ENCODE measurements at places on chromosomes 1 and 21. TPM values are rescaled to one million over a fixed set of nuclear protein-coding genes. Genes with fewer than 3 reads are reported as not detected.

The S100A2 gene
- not detected for polyA plus RNA-seq

The SH2D1B gene
- 5.9 TPM for polyA plus RNA-seq

The IRF6 gene
- polyA plus RNA-seq: 0.49 TPM

The BSND gene
- polyA plus RNA-seq: not detected

The RSPH1 gene
- not detected for polyA plus RNA-seq

The B3GALT2 gene
- polyA plus RNA-seq: 0.07 TPM

The INSRR gene
- not detected for polyA plus RNA-seq

The SON gene
- polyA plus RNA-seq: 412 TPM

All from naive thymus-derived CD8-positive, alpha-beta T cell (primary cell).